ENCODE measurements at places on chromosomes 3 and 15.

DNA sequence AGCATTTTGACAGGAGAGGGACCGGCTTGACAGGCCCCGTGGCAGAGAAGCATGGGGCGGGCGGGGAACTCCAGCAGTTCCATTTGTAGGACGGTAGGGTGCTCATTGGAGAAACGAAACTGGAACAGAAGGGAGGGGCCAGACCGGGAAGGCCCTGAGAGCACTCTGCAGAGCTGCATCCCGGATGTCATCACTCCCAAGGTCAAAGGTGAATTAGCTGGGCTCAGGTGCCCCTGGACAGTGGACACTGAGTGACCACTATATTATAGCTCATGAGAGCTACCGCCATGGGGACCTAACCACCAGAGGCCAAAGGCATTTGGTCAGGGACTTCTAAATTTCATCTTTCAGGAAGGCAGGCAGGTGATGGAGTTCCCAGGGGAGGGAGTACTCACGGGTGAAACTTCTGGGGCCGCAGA is 7.3 kb downstream of the CSRNP1 start:
- no peak for DNase-seq

DNA sequence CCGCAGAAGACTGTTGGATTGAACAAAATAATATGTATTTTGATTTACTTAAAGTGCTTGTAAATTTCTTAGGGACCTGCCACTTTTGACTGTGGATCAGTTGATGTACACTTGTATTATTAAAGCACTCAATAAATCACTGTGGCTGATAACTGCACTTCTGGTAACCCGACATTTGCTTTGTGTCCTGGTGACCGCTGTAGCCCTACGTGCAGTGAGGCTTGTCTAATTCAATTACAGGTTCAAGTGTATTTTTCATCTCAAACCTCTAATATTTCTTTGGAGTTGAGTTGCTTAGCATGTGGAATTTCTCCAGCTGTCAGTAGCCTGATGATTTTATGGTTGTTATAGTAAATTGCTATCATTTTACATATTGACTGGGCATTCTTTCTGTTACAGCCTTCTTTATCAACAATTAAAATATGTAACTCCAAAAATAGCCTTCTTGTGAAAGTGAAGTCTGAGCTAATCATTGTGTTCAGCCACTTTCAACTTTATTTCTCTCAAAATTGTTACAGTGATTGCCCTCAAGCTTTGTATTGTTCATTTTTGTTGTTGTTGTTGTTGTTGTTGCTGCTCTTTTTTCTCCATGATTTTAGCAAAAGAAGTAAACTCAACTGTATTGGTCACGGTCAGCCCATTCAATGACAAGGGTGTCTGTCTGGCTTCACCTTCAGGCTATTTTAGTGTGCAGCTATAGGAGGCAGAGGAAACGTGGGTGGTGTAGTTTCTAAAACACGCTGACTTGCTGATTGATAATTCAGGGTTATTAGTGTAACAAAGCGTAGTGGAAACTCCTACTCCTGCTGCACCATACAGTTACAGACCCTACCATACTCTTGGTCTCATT is 215.1 kb upstream of the UBE2E1 start:
- DNase-seq: no peak

GRCh38 chr3:61894988-61895935 is 333.9 kb downstream of the PTPRG start:
- peak; percentile 96 for DNase-seq

DNA sequence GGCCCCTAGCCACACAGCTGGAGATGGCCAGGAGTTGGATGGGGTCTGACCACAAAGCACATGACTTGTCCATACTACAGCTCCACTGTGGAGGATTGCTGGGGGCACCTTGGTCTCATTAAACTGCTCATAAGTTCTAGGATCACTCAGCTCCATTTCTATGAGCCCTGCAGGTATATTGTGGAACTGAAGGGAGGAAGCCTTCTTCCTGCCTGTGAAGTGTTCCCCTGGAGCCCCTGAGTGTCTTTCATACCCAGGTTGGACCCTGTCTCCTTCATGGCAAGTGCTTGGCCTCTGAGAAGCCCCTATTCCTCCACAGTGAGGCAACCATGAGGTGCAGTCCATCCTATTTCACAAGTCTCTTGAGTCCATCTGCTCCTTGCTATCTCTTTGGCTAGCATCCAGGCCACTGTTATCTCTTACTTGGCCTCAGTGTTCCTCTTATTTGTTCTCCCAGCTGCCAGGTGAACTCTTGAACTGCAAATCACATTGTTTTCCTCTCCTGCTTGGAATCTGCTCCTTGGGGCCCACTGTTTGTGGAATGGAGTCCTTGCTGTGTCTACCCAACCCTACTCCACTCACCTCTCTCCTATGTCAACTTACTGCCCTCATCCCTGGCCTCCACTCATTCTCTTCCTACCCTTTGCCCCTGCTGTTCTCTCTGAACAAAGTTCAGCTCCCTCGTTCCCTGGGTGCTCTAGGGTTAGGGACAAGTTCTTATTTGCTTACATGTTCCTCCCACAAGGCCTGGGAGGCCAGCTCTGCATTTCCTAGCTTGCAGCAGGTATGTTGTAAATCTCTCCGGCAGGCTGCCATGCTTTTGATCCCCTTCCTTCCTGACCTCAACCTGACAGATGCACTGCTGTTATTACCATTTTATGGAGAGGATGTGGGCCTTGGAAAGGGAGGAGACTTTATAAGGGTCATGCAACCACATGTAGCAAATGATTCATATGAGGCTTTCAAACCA is 1.2 kb downstream of the ACOX2 start:
- no peak for DNase-seq

GRCh38 chr15:70766597-70766996 is 3.2 kb upstream of the UACA start:
- DNase-seq: no peak

DNA sequence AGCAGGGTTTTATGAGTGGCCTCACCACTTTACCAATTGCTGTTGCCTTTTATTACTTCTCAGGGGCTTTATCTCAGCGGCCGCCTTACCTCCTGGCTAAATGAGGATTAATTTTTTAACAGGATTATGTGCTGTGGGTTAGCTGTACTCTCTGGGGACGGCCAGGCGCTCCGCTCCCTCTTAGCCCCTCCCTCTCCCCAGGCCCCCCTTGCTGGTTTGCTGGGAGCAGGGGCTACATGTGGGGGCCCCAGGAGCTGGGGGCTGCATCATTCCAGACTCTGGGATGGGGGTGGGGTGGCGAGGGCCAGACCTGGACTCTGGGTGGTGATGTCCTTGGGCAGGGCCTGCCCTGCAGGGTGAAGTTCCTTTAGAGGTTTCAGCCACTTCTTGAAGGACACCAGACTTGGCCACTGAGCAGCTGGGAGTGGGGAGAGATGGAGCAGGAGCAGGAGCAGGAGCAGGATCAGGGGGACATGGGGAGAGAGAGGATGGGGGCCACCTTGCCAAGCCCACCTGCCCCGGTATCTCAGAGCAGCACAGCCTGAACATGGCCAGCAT is 196.1 kb downstream of the GOLGA6L6 start:
- no peak for DNase-seq

DNA sequence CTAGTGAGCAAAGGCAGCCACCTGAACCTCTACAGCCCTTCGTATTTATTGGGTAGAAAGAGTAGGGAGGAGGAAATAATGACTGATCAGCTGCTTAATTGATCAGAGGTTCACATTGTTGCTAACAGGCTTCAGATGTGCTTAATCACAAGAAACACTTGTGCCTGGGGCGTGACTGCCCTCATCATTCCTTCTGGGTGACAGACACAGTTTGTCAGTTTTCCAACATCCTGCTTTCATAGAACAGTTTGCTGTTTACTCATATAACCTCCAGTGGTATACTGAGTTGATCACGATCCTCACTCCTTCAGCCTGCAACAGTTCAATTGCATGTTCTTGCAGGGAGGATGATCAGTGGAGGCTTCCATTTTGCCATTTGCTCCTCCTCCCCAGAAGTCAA is 13.6 kb upstream of the CASR start:
- DNase-seq: peak; percentile 78

- DNase-seq: no peak
These were observed 8.8 kb downstream of the SNTN start for GRCh38 chr3:63661242-63661641.

GRCh38 chr3:70853161-70853944 is 540.9 kb upstream of the MDFIC2 start:
- no peak for DNase-seq

- DNase-seq: no peak
These were observed 26.3 kb downstream of the TLNRD1 start for GRCh38 chr15:81026836-81027599.

GRCh38 chr15:71069693-71070092 is 45.6 kb upstream of the THSD4 start:
- no peak for DNase-seq

GRCh38 chr3:14138109-14138877 is 13.4 kb downstream of the TMEM43 start:
- no peak for DNase-seq

GRCh38 chr15:57152666-57153539 is 223.4 kb upstream of the CGNL1 start:
- DNase-seq: peak; percentile 56

DNA sequence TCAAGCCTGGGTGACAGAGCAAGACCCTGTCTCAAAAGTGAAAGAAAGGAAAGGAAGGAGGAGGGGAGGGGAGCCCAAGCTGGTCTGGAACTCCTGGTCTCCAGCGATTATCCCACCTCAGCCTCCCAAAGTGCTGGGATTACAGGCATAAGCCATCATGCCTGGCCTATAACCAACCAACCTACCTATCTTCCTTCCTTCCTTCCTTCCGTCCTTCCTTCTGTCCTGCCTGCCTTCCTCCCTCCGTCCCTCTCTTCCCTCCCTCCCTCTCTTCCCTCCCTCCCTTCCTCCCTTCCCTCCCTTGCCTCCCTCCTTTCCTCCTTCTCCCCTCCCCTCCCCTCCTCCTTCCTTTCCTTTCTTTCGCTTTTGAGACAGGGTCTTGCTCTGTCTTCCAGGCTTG is 56.7 kb upstream of the HACD2 start:
- DNase-seq: no peak

DNA sequence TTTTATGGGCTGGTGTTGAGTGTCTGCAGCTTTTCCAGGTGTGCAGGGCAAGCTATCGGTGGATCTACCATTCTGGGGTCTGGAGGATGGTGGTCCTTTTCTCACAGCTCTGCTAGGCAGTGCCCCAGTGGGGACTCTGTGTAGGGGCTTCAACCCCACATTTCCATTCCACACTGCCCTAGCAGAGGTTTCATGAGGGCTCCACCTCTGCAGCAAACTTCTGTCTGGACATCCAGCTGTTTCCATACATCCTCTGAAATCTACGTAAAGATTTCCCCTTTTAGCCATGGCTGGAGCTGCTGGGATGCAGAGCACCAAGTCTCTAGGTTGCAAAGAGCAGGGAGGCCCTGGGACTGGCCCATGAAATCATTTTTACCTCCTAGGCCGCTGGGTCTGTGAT is 11.6 kb downstream of the RFX7 start:
- no peak for DNase-seq

GRCh38 chr3:177375316-177375715 is 178.0 kb upstream of the TBL1XR1 start:
- DNase-seq: no peak

- no peak for DNase-seq
These were observed 241.4 kb downstream of the GABRB3 start for GRCh38 chr15:26531489-26531888.

DNA sequence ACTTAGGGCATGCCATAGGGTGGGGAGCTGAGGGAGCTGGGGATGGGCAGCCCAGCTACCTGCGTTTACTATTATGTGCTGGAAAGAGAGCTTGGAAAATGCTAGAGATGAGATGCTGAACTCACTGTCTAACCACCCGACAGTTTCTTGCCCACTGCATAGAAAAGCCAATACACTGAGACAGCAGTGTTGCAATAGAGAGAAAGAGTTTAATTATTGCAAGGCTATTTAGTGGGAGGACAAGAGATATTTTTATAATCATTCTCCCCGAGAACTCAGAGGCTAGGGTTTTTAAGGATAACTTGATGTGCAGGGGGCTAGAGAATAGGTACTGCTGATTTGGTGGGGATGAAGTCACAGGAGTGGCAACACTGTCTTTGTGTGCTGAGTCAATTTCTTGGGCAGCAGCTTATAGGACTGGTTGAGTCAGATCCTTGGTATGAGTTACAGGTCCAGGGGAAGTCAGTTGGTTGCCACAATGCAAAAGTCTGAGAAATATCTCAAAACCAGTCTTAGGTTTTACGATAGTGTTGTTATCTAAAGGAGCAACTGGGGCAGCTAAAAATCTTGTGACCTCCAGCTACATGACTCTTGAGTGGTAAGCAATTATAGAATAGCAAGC is 205.9 kb downstream of the GABRG3 start:
- peak; percentile 0 for DNase-seq

GRCh38 chr3:101963902-101964362 is 114.6 kb downstream of the NFKBIZ start:
- DNase-seq: peak; percentile 86

- peak; percentile 94 for DNase-seq
These were observed 90.2 kb downstream of the RFTN1 start for GRCh38 chr3:16423298-16423697.

DNA sequence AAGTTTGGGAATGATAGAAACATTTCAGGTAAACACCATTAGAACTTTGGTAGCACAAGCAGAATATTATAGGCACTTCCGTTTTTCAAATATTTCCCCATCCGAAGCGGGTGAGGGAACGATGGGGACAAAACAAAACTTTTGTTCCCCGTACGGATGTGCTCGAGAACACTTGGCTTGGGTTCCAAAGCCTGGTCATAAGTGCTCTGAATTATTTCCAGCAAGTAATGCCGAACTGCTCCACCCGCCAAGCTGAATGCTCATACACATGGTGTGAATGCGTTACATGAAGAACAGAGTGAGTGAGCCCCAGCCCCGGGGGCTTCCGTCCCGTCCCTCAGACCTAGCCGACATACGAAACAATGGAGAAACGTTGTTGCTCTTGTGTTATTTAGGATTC is 438.2 kb upstream of the ARRDC4 start:
- DNase-seq: no peak

DNA sequence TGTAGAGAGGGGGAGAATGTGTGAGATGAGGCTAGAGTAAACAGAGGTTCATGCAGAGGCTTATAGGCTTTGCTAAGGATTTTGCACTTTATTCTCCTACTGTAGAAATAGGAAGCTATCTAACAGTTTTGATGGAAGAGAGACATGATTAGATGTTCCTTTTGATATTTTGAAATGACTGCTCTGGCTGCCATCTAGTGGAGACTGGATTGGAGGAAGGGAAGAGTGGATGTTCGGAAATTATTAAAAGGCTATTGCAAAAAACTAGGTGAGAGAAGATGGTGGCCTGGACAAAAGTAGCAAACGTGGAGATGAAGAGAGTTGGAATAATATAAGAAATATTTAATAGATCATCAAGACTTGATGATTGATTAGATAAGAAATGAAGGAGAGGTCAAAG is 42.2 kb downstream of the SYN2 start:
- peak; percentile 6 for DNase-seq
